ENCODE measurements at places on chromosomes 16 and 17.

GRCh38 chr17:50056217-50056960 is 479 bp downstream of the ITGA3 start:
- DNase-seq, result peak; percentile 13

GRCh38 chr16:10206215-10206614 is 24.0 kb upstream of the GRIN2A start:
- DNase-seq, result no peak

DNA sequence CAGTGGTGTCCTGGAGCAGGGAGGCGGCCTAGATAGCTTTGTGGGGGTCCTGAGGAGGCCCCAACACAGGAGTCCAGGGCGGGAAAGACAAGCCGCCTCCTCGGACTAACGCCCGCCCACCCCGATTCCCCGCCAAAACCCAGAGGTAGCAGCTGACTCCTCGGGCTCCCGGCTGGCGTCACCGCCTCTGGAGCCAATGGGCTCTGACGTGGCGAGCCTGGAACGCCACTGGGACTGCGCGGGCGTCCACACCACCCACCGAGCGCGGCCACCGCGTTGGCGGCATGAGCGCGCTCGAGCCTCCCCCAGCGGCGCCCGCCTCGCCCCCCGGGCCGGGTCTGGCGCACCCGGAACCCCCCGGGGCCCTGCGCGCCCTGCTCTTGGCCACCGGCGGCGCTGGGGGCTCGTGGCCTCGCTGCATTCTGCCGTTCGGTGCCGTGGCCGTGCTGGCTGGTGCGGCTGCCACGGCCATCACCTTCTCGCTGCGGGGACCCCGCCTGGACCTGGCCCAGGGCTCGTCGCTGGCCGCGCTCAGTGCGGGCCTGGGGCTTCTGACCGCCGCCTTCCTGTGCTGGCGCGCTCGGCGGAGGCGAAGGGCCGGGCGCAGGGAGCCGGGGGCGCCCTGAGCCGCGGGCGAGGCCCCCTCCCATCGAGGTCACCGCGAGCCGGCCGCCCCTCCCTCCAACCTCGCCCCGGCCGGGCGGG is 3.4 kb upstream of the NTN3 start:
- peak; percentile 68 for DNase-seq

DNA sequence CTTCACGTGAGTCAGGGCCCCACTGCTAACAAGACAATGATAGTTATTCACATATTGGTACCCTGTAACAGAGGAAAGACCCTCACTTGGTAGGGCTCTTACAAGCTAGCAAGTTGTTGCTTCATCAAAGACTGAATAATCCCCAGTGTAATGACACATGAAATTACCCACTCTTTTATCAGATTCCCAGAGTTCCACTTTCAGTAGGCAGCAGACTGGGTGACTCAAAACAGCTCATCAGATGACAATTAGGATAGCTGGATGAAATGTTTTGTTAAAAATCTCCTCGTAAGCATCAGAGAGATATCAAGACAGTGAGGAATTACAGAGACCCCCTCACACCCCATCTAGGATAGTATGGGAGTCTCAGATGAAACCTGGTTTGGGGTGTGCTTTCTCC is 6.8 kb upstream of the OR1E2 start:
- no peak for DNase-seq

DNA sequence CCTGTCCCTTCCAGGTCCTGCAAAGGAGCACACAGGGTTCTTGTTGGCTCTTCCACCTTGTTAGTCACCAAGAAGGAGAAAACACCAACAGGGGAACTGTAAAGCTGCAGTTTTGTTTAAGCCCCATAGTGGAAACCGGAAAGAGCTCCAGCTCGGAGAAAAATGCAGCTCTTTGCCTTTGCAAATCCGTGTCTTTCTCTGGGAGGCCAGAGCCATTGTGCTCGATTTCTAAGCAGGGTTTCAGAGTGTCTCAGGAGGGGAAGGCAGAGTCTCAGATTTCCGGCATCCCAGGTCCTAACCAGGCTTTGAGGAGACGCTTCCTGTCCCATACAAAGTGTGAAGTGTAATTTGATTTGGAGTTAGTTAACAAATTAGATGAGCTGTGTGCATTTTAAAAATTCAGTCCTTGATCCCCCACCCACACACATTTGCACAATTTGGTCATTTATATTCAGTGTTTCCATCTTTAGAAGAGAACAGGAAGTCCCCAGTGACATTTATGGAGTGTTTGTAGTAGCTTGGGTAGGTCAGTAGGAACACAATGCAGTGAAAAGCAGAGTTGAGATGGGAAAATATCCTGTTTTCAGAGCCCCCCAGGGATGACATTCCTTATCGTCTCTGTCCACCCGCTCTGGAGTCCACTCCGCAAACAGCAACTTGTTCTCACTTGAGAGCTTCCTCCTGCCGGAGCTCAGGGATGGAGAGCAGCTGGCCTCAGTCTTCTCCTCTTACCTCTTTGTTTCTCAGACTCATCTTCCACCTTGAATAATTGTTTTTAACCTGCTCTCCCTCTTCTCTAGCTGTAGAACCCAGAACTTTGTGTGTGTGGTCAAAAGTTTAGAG is 331.9 kb downstream of the SEC14L1 start:
- DNase-seq, result peak; percentile 54

GRCh38 chr17:4569591-4569990 is 9.2 kb upstream of the GGT6 start:
- DNase-seq, result no peak

DNA sequence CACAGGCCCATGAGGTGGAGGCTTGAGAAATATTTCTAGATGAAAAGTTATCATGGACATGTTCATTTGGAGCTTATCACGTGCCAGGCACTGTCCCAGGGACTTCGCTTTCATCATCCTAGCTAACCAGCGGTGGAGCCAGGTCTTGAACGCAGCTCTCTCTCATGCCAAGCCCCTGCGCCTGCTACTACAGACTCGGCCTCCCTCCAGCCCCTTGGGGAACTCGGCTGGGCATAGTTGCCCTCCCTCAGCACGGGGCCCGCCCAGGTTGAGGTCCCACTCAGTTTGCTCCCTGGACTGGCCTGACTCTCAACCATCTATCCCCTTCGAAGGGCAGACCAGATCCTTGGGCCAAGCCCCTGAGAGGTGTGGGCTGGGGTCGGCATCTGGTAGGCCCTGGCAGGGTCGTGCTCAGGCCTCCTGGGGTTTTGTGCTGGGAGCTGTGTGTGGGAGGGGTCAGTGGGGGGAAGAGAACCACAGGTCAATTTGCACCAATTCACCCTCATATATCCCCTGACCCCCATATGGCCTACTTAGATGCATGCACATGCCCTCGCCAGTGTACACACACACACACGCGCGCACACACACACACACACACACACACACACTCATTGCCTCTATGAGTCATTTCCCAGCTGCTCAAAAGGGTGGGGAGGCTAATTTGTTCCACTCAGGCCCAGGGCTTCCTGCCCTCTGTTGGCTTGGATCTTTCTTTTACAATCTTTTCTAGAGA is 12.1 kb upstream of the SCN4A start:
- DNase-seq, result no peak

GRCh38 chr17:15086776-15087295 is 178.3 kb downstream of the PMP22 start:
- no peak for DNase-seq

- no peak for DNase-seq
These were observed 216.0 kb downstream of the PMP22 start for GRCh38 chr17:15048933-15049794.

- no peak for DNase-seq
These were observed 42.4 kb upstream of the NF1 start for GRCh38 chr17:31052187-31052889.

DNA sequence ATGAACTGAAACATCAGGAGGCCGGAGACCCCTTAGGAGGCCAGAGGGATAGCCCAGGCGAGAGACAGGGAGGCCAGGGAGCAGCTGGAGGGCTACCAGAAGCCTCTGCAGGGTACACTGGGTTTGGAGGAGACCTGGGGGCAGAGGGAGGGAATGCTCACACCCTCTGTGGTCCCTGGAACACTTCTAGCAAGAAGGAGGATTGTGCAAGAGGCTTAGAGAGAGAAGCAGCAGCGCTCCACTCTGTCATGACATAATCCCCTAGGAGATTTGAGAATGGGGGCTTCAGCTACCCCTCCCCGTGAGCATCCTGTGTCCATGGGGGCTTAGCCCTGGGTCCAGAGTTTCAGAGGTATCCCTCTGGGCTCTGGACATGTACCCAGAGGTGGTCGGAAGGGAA is 15.8 kb downstream of the GPR142 start:
- DNase-seq, result no peak

GRCh38 chr17:56478836-56479447 is 114.6 kb upstream of the NOG start:
- DNase-seq, result no peak

GRCh38 chr17:5219536-5219935 is 15.1 kb downstream of the SCIMP start:
- DNase-seq, result no peak
